ENCODE measurements at places on chromosomes 3 and 15.

GRCh38 chr3:69723389-69723788 lies 15.9 kb upstream of the MITF start:
- DNase-seq = no peak

GRCh38 chr3:196273655-196274054 lies 13.9 kb downstream of the PCYT1A start:
- DNase-seq = no peak

- DNase-seq = no peak
Observed at GRCh38 chr3:72368331-72368975, 479.8 kb downstream of the SHQ1 start.

GRCh38 chr15:31590609-31591008 lies 264.0 kb downstream of the KLF13 start:
- no peak for DNase-seq

GRCh38 chr3:3184876-3185275 lies 5.4 kb upstream of the CRBN start:
- DNase-seq = no peak

- DNase-seq = no peak
Observed at GRCh38 chr15:31193291-31193690, 91.8 kb upstream of the TRPM1 start.

GRCh38 chr15:50676799-50677483 lies 9.7 kb downstream of the TRPM7 start:
- DNase-seq = no peak

- no peak for DNase-seq
Observed at GRCh38 chr15:40437752-40438687, 2.7 kb upstream of the BAHD1 start.

Measured in heart left ventricle (tissue), 16 donors.